Stimulated activated naive CD4-positive, alpha-beta T cell treated with Interleukin-2 at 50 U/mL for 16 hours (primary cell): ENCODE measurements at places on chromosomes 6 and 20.
A peak's percentile ranks its signal among the peaks of the same experiment; 100 is the strongest.

GRCh38 chr6:38319256-38320212, 320.2 kb downstream of the BTBD9 start:
- DNase-seq = no peak

GRCh38 chr6:143183666-143184065, 123.0 kb downstream of the AIG1 start:
- DNase-seq = no peak

DNA sequence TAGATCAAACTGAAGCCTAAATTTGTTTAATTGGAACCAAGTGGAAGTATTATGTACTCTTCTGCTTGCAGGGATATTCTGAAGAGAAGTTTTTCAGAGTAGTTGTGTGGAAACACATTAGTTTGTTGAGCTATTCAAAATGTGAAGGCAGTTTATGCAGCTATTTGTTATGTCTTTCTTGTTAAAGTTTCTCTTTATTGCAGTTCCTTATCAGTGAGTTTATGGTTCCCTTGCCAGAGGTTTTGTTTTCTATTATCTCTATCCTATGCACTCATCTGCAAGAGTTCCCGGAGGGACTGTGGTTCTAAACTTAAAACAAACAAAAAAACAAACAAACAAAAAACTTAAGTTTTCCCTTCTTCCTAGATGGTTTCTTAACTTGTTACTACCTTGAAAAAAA, 143.7 kb upstream of the SLC22A16 start:
- DNase-seq = no peak

- no peak for DNase-seq
Measured at GRCh38 chr6:25250878-25251277, 28.3 kb upstream of the CARMIL1 start.

- no peak for DNase-seq
Measured at GRCh38 chr20:45965169-45966002, 6.6 kb downstream of the ZNF335 start.

GRCh38 chr6:133837801-133838349, 51.0 kb upstream of the TCF21 start:
- DNase-seq = peak; percentile 32

- DNase-seq = no peak
Measured at GRCh38 chr6:148367411-148368024, 24.9 kb downstream of the SASH1 start.

GRCh38 chr6:108210556-108210955, 44.7 kb downstream of the NR2E1 start:
- no peak for DNase-seq
